Stimulated activated CD4-positive, alpha-beta T cell treated with anti-CD3 and anti-CD28 coated beads, TNF-alpha, amount 100 ng/mL, for 1 hour (primary cell): ENCODE measurements at places on chromosomes 7 and 10.

- no peak for DNase-seq
These were observed 416.4 kb downstream of the AUTS2 start for GRCh38 chr7:70014472-70015177.

- DNase-seq, result no peak
These were observed 173.5 kb downstream of the SRPK2 start for GRCh38 chr7:105215182-105215581.

- DNase-seq, result no peak
These were observed 55.7 kb downstream of the CCDC3 start for GRCh38 chr10:12945690-12946359.

- no peak for DNase-seq
These were observed 8.2 kb downstream of the COL26A1 start for GRCh38 chr7:101370836-101371235.

DNA sequence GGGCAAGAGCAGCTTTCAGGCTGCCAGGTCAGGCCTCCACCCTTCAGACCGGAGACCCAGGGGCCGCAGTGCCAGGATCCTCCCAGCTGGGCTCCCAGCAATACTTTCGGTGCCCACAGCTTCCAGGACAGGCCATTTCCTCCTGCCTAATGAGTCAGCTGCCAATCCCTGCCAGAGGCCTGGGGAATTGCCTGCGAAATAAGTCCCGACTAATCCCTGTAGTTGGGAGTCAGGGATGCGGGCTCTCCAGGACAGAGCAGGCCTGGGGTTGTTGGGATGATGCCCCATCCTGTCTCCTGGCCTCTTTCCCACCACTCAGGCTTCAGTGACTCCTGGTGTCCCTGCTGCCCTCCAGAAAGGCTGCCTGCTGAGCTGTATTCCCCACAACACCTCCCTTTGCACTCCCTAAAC is 143.5 kb upstream of the UNC5B start:
- no peak for DNase-seq

GRCh38 chr10:7300384-7300971 is 110.4 kb downstream of the SFMBT2 start:
- no peak for DNase-seq

- DNase-seq, result no peak
These were observed 232.3 kb downstream of the MAGI2 start for GRCh38 chr7:79221211-79221610.

GRCh38 chr10:104243512-104243911 is 11.2 kb upstream of the GSTO1 start:
- no peak for DNase-seq

GRCh38 chr7:22617166-22617565 is 109.8 kb upstream of the IL6 start:
- DNase-seq, result no peak

DNA sequence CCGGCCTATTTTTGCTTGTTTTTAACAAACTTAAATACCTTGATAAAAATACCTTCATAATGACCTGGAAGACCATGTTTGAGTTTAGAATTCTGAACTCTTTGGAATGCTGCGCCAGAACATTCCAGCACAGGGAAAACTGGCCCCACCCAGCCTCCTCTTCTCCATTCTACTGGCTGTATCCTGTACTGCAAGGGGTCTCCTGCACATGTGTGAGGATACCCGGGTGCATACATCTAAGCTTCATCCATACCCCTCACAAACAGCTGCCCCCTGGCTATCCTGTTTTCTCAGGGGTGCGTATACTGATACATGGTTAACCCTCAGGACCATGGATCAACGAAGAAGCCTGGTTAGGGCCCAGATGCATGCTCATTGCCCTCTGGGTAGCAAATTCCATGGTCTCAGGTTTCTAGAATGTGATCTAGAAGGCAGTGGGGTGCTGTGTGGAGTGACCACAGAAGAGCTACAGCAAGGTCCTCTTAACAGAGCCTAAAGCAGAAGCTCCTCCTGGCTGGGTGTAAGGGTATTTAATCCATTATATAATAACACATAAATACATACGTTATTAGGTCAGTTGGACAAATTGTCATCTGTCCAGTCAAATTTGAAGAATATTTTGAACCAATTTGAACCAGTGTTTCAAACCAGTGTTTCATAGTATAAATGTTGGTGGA is 26.1 kb downstream of the HACD1 start:
- no peak for DNase-seq

GRCh38 chr10:48678041-48678440 is 6.6 kb upstream of the WDFY4 start:
- no peak for DNase-seq

- no peak for DNase-seq
These were observed 47.8 kb downstream of the ZFAND4 start for GRCh38 chr10:45624724-45625123.

- no peak for DNase-seq
These were observed 846 bp upstream of the ZNF775 start for GRCh38 chr7:150378115-150378852.

DNA sequence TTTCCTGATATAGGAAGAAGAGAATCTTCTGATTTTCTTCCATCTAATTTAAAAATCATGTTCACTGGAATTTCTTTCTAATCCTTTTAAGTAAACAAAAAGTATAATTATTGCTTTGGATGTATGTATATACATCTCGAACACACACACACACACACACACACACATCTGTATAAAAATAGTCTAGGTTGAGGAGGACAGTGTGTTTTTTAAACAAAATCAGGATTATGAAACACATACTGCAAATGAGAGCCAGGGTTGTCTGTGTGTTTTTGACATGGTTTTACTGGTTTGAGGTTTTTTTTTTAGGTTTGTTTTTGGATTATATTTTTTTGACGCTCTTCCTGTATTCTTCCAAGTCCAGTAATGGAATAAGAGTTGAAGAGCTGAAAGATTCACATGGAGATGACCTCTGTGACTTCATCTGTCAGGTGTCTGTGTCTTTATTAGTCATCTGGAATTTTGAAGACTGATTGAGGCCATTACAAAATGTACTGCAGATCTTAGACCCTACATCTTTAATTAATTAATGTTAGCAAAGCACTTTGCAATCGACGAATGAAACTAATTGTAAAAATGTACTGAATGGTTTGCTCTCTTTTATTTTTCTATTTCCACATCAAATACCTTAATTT is 237.1 kb downstream of the SUGCT start:
- DNase-seq, result no peak

GRCh38 chr7:22356701-22357310 is at the start of gene RAPGEF5:
RAPGEF5 (minus strand) TSS chr7:22357154; CDS start chr7:22357060, 94 bp downstream.
- no peak for DNase-seq

DNA sequence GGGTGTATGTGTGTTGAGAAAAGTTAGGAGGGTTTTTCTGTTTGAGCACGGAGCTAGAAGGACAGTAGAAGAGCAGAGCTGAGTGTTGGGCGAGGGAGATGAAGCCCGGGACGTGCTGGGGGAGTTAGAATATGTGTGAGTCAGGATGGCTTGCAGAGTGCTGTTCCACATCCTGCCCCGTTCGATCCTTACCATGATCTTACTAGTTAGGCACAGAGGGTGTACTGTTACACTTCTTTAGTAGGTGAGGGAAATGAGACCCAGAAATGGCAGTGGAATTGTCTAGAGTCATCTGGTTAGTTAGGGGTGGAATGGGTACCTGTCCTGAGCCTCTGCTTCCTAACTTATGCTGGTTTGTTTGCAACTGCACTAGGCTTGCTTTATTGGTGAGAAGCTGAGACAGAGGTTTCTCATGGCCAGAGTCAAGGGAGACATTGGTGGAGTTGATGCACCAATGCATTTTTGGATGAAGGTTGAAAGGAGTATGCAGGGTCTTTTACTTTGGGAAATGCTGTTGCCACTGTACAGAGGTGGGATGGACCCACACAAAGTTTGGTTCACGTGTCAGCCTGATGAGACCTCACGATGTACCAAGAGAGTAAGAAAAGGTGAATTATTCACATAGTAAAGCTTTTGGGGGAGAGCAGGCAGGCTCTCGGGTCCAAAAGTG is 42.4 kb downstream of the CCNY start:
- no peak for DNase-seq

DNA sequence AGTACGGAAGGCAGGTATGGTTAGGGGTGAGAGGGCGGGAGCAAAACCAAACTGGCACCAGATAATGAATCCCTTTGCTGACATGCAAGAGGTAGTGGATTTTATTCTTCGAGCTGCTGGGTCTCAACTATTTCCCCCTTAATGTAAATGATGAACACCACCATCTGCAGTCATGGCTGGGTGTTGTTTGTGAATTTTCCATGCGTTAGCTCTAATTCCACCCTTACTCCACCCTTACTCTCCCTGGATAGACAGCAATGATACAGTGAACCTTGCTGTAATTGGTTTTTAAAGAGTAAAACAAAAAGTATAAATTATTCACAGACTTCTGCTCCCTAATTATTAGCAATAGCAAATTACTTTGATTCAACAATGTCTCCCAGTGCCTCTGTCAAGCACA is 74.5 kb upstream of the PDE1C start:
- no peak for DNase-seq

GRCh38 chr7:3650844-3651243 is 349.8 kb downstream of the SDK1 start:
- no peak for DNase-seq

GRCh38 chr7:111756687-111757178 is 194.4 kb upstream of the IMMP2L start:
- no peak for DNase-seq

DNA sequence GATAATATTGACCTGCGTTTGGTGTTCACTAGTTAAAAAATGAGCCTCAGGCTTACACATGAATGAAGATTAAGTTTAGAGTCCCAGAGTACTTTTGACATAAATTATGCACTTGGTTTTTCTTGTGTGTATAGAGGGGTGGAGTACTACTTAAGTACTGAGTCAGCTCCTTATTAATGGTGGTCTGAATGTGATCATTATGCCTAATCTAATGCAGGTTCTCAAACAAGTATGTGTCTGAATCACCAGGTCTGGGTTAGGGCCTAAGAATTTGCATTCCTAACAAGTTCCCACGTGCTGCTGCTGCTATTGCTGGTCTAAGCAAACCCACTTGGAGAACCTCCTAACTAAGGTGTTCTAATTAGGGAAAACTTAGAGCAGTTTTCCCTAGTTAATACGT is 30.7 kb upstream of the STOX1 start:
- no peak for DNase-seq

DNA sequence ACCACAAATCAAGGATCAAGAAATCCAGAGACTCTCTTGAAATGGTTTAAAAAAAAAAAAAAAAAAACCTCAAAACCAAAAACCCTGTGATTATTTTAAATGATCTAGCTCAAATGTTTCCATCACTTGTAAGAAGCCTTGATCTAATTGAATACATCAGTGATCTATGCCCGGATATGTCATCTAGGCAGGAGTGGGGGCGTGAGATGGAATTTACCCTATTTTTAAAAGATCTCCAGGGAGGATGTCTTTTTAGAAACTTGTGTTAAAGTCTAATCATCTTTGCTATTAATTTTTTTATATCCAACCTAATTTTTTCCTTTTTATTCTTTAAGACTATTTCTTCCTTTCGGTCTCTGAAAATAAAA is 101.4 kb upstream of the PDLIM1 start:
- DNase-seq, result no peak

GRCh38 chr10:132904181-132904813 is 38.1 kb downstream of the CFAP46 start:
- no peak for DNase-seq

DNA sequence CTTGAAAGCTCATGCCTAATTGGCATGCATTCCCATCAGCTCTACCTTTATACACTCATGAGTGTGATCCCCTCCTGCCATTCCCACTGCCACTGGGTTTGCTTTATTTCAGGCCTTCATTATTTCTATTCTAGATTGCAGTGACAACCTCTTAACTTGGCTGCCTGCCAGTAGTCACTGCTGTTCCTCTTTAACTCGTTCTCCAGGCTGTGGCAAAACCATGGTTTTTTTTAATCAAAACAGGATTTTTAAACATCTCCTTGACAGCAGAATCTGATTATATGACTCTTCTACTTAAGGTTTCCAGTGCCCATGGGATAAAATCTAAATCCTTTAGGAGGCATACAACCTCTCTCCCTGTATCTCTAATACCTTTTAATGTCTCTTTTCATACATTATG is 223.7 kb upstream of the PCDH15 start:
- no peak for DNase-seq

- DNase-seq, result no peak
These were observed 318.7 kb downstream of the BBS9 start for GRCh38 chr7:33448035-33448434.

- DNase-seq, result no peak
These were observed 36.7 kb downstream of the PTPRN2 start for GRCh38 chr7:158550886-158551452.

DNA sequence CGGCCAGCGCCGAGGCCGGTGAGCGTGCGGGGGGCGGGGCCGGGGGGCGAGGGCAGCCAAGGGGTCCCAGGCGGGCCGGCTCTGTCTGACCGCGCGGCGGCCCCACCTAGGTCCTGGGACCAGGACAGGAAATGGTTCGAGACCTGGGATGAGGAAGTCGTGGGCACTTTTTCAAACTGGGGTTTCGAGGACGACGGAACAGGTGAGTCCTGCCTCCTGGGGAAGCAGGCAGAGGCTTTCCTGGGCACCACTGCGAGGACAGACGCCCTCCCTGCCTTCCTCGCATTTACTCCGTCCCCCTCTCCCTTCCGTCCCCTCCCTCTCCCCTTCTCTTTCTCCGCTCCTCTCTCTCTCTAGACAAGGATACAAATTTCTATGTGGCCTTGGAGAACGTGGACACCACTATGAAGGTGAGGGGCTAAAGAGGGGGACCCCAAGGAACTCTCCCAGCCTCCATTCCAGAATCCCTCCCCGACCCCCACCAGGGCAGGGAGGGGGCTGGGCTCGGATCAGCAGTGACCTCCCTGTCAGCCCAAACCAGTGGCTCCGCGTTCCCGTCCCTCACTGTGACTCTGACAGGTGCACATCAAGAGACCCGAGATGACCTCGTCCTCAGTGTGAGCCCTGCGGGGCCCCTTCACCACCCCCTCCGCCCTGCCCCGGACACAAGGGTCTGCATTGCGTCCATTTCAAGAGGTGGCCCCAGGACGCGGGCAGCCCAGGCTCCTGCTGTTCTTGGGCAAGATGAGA is 2.6 kb upstream of the MUC12 start:
- DNase-seq, result no peak

- DNase-seq, result no peak
These were observed 121.3 kb downstream of the ARID5B start for GRCh38 chr10:62022830-62023229.

GRCh38 chr10:5862360-5862961 is 27.2 kb downstream of the ANKRD16 start:
- no peak for DNase-seq

DNA sequence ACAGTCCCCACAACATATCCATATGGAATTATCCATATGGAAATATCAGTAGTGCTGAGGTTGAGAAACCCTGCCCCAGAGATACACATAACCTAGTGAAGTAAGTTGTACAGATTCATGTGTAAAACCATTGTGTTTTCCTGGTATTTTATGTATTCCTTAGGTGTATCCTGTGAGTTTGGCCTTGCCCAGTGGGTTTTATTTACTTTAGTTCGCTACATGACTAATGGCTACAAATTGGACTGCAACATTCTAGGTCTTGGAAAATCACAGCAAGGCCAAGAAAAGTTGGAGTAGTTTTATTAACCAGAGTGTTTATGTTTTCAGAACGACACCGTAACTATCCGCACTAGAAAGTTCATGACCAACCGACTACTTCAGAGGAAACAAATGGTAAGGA is 1.4 kb downstream of the RPS24 start:
- no peak for DNase-seq

- no peak for DNase-seq
These were observed 141.1 kb downstream of the ELFN1 start for GRCh38 chr7:1810961-1811849.
